ENCODE measurements at places on chromosomes 2 and 18.

DNA sequence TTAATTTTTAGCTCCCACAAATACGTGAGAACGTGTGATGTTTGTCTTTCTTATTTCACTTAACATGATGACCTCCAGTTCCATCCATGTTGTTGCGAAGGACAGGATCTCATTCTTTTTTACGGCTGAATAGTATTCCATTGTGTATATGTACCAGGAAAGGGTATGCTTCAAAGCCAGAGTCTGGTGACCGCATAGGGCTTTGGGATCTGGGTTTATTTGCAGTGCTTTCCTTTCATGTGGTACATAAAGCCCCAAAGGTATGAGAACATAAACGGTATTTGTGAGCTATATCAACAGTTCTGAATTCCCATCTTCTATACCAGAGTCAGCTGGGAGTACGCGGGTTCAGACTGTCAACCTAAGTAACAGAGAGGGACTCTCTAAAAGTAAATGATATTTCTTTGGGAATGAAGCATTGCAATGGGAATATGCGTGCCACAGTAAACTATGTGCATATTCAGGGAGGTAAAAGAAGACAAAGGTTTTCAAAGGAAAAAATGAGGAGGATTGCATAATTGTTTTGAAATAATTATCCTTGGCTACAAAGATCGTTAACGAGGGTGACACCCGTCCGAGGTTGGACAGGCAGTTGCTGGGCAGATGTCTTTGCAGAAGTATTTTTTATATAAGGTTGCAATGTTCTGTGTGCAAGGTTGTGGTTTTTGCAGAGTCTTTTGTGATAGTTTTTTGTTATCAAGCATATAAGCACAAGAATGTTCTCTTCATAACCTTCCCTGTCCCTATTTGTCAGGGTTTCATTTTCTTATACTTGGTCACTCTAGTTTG lies 24.4 kb downstream of the CRYGD start:
- no peak for DNase-seq

- no peak for DNase-seq
These were observed 104.0 kb downstream of the ZNF516 start for GRCh38 chr18:76391038-76391437.

- no peak for DNase-seq
These were observed 215.0 kb upstream of the AGAP1 start for GRCh38 chr2:235278771-235279355.

DNA sequence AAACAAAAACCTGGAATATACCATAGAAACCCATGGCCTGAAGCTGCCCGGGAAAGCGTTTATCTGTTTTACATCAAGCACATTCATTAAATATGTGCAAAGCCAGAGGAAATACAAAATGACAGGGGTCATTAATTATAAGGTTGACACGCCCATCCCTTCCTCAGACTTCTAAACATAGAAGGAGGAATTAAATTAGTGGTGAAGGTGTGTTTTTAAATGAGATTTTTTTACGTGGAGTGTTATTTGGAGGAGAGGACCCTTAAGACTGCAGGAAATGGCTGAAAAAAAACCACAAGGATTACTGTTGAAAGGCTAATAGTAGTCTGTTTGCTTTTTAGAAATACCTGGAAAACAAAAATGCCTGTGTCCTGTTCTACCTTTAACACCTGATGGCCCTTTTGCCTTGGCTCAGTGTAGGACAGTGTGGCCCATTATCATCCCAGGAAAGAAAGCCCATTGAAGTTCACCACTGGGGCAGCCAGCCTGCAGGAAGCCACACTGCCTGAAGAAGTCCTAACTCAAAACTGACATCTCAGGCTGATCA lies 123.2 kb downstream of the EPHA4 start:
- DNase-seq, result no peak

GRCh38 chr2:128642821-128643220 lies 324.2 kb upstream of the HS6ST1 start:
- no peak for DNase-seq

DNA sequence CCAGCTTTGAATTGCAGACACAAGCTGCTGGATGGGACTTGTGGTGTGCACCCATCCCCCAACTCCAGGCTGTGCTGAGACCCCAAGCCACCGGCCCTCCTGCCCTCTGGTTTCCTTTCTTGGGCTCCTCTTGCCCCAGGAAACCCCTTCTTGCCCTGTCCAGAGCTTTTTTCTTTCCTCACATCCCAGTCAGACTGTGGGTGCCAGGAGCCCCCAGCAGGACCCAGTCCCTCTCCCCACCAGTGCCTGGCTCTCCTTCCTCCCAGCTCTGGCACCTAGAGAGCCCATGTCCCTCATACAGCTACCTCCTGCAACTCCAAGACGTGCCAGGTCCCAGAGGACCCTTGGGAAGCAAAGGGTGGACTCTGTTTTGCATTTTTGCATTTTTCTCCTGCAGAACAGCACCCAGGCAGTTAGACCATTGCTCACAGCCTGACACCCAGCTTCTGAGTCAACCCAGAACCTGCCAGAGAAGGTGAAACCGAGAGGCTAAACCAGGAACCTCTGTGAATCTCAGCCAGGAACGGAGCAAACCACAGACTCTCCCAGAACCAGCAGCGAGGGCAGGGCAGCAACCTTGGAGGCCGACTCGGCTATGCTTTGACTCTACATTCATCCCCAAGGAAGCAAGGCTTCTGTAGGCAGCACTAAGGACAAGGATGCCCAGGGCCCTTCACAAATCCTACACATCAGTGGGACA lies 221.1 kb downstream of the ANAPC1 start:
- DNase-seq, result peak; percentile 41

DNA sequence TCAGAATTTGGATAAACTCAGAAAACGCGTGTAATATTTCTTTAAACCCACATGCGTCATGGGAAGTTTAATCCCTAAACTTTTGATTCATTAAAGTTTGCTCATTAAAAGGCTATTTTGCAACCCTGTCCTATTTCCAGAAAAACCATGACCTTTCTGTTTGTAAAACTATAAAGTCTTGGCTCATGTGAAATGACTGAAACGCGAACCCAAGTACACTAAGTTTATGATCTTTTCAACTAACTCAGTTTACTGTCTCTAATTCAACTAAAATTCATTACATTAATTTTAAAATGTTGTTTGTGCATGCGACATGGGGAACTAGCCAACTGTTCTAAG lies 3.9 kb upstream of the RPL31 start:
- DNase-seq, result no peak

DNA sequence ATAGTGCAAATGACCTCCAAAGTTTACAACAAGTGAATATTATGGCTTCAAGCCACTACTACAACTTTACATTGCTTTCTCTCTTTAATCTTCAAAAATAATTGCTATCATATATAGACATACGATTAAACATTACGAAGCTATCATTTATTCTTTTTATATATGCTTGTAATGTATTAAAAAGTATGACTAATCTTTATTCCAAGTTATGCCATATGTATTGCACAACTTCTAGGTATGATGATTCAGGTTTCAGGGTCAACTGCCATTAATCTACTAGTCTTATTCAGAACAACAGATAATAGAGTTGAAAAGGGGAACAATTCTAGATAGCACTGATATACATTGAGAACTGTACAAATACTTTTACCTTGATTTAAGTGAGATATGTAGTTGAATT lies 506.2 kb upstream of the TMEFF2 start:
- no peak for DNase-seq

DNA sequence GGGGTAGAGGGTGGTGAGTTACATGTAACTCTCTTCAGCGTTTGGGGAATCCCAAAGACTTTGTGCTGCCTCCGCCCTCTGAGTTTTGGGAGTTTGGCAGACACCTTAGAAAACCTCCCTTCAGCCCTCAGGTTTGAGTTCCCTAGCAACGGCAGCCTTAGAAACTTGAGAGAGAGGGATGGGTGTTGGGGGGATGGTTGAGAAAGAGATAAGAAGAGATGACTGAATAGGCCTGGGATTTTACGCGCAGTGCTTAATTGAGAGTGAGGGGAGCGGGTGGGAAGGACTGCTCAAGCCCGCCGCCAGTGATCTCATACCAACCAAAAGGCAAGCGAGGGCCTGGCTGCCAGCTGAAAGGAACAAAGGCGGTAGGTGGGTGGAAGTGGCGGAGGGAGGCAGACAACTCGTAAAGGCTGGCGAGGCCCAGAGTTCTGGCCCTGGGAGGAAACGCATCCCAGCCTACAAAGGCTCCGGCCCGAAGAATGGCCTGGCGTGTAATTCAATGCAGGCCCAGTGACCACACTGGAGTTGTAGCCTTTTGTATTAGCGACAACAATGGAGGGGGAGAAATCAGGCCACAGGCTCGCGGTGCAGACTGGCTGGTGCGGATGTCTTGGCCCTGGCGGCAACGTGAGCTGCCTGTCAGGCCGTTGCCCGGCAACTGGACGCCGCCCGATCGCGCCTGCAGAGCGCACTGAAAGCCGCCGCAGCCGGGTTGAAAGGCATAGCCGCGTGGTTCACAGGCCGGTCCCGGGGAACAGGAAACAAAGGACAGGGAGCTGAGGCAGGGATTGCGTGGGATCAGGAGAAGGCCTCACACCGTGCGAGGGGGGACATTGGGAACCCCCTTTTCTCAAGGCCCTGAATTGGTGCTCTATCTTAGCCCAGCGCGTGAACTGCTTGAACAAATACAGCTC lies 39.9 kb upstream of the DARS1 start:
- DNase-seq, result peak; percentile 64

DNA sequence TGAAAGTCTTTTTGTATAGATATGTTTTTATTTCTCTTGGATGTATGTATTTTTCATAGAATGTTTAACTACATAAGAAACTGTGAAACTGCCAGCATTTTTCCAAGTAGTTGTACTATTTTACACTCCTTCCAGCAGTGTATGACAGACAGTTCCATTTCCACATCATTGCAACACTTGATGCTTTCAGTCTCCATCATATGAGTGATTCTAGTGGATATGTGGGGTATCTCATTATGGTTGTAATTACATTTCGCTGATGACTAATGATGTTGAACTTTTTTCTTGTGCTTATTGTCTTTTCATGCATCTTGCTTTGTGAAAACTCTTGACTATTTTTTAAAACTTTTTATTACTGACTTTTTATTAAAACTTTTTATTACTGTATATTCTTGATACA lies 101.4 kb downstream of the ARHGAP28 start:
- peak; percentile 34 for DNase-seq

GRCh38 chr2:172285010-172285621 lies 142.3 kb upstream of the ITGA6 start:
- peak; percentile 71 for DNase-seq

- no peak for DNase-seq
These were observed 188.5 kb upstream of the HDAC4 start for GRCh38 chr2:239589270-239589825.

DNA sequence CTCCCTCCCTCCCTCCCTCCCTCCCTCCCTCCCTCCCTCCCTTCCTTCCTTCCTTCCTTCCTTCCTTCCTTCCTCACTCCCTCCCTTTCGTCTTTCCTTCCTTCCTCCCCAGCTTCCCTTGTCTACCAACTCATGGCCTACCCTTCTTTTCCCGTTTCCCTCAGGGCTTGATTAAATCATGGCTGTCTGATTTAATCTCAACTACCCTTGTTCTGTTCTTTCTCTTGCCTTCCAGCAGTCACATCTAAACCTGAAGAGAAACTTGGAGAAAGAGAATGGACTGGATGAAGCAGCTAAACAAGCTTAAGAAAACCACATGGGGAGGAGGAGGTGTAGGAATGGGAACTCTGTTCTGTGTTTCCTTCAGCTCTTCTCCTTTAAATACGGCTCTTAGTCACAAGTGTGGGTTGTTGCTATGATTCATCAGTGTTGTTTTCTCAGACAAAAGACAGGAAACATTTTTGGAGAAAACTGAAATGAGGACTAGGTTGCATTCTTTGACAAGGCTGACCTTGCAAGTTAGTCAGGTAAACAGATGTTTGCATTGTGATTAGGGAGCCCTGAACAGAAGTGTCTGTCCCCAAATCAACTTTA lies 177.9 kb downstream of the LRRTM1 start:
- peak; percentile 68 for DNase-seq

DNA sequence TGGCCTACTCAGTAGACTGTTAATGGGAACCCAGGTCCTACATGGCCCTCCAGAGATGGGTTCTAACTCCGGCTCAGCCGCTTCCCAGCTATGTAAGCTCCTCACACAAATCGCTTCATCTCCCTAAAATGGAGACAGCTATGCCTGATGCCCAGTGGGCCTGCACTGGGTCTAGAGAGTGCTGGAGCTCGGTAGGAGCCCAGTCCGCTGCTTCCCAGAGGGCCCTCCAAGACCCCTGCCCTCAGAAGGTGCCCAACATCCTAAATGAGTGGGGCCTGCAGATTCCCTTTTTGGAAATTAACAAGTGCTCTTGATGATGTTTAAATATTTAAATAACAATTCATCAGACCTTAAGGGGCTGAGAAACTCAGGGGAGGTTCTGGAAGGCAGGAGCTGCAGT lies 47.1 kb downstream of the HS1BP3 start:
- no peak for DNase-seq

DNA sequence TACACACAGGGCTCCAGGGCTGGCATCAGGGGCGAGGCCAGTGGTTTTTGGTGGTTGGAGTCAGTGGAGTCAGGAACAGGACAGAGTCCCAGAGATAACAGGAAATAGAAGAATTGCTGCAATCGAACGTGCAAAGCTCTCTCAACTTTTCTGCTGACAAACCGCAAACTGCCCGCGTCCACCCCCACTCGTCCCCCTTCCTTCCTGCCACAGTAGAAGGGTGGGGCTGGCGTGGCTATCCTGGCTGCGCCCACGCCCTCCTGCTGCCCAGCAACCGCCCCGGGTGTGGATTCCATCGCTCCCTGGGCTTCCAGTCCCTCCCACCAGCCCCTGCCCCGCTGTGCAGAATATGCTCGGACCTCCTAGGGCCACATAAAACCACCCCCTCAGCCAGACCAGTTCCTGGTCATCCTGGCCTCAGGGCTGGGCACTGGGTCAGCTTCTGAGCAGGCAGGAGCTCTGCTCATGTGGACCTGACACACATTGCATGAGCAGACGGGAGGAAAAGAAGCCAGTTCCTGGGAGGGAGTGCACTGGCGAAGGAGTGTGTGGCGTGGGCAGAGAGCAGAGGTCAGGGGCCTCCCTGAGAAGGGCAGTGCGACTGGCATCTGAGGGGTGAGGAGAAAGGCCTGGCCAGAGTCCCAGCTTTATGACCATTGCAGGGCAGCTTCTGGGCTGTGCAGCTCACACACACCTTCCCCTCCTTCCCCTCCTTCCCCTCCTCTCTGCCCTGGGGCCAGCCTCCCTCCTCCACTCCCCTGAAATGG lies 85.4 kb upstream of the ATG16L1 start:
- no peak for DNase-seq

DNA sequence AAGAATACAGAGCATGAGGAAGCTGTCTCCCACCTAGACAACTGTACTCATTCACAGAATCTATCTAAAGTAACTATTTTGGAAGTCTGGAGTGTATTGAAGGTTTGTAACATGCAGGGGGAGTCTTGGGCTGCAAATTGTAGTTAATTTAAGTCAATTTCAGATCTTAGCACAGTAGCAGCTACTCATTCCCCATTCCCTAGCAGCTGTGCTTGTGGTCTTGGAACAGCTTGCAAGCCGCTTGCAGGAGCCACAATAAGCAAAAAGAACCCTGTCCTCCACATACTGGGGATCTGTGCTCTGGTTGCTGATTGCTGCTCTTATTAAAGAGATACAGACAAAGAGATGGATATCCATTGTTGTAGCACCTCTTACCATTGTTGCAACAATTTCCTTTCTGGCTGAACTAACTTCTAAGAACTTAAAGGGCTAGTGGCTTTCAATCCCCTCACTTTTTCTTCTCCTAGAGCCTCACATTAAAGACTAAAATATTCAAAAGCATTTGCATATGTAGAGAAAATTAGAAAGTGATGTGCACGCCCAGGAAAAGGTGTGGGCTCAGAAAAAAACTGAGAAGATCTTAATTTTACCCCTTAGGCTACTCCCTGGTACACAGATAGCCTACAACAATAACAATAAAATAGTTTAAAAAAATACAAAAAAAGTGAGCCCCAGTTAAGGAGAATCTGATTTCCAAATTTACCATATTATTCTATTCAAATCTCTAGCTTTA lies 1775.1 kb upstream of the PIK3C3 start:
- DNase-seq, result no peak
